Osteoblast (primary cell): ENCODE measurements at places on chromosomes 2 and 18. TPM values are rescaled to one million over a fixed set of nuclear protein-coding genes. Genes with fewer than 3 reads are reported as not detected.

GRCh38 chr2:210536973-210537650 lies 19.3 kb upstream of the CPS1 start:
- DNase-seq: no peak
- no peaks in the 10 kb centered on the region for H3K36me3 ChIP-seq
- H3K27ac ChIP-seq: no peak overlapping the region
- no peak overlapping the region for H3K4me3 ChIP-seq
- no peaks in the 10 kb centered on the region for H3K27me3 ChIP-seq

SATB2 gene
- 53.2 and 54.5 TPM in 2 replicates for total RNA-seq

GRCh38 chr2:165632594-165632993 lies 161.5 kb downstream of the GALNT3 start:
- H3K27ac ChIP-seq: no peak overlapping the region
- H3K4me1 ChIP-seq: no peaks in the 10 kb centered on the region
- no peak for DNase-seq
- H3K27me3 ChIP-seq: no peaks in the 10 kb centered on the region

DNA sequence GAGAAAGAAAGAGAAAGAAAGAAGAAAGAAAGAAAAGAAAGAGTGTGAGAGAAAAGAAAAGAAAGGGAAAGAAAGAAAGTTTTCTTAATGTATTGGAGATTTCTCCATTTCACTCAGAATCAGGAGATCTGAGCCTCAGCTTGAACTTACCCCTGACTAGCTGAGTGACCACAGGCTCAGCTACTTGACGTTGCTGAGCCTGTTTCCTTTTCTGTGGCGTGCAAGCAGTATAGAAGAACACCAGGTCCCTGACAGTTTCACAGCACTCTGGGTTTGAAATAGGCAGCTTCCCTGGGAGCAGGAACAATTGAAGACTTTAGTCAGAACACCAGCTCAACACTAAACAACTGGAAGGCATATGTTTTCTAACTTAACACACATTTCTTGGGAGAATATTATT lies 44.7 kb downstream of the MARCO start:
- no peak overlapping the region for H3K4me3 ChIP-seq
- H3K4me1 ChIP-seq: no peaks in the 10 kb centered on the region
- DNase-seq: no peak
- no peaks in the 10 kb centered on the region for H3K27me3 ChIP-seq

GRCh38 chr2:120456867-120457266 lies 110.9 kb downstream of the INHBB start:
- H3K4me3 ChIP-seq: no peak overlapping the region
- no peak for DNase-seq
- H3K36me3 ChIP-seq: no peaks in the 10 kb centered on the region
- no peak overlapping the region for H3K27ac ChIP-seq
- no peaks in the 10 kb centered on the region for H3K27me3 ChIP-seq

DNA sequence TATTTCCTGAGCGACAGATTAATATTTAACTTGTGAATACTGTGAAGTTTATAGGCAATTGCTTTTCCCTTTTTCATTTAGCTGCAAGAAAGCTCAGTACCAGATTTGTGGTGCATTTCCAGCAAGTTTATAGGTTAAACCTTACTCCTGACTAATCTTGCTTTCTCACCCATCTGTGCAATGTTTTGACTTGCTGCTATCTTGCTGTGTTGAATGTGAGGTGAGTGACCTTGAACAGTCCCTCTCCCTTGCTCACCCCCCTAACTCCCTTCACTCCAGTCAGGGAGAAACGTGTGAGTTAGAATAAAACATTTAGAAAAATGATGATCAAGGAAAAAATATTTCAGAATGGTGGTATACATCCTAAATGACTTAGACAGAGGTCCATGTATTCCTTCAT lies 39.8 kb upstream of the PARD3B start:
- peaks cover 10% of the 10 kb centered on the region for H3K4me1 ChIP-seq
- H3K4me3 ChIP-seq: no peak overlapping the region
- DNase-seq: no peak
- H3K36me3 ChIP-seq: no peaks in the 10 kb centered on the region

HAAO gene
- total RNA-seq: 0.72 and 1.8 TPM in 2 replicates

DNA sequence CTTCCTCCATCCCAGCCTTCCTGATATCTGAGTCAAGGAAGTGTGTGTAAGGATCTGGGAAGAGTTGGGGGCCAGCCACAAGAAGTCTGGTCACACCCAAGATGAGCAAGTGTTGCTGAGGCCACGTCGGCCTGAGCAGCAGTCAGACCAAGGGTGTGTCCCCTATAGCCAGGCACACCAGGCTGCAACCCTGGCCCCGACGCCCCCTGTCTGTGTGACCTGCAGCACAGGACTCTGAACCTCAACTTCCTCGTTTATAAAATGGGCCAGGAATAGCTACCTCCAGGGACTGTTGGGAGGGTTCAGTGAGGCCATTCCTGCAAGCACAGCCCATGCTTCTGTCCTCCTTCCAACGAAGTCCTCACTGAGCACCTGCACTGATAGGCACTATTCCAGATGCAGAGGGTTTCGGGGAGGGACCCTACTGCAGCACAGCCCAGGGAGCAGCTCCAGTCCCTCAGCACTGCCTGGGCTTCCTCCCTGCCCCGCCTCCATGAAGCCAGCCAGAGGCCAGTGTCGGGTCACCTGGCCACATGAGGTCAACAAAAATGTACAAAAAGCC lies 13.3 kb downstream of the LIMS2 start:
- no peak overlapping the region for H3K27ac ChIP-seq
- no peak overlapping the region for H3K4me3 ChIP-seq
- H3K27me3 ChIP-seq: peaks cover 41% of the 10 kb centered on the region
- DNase-seq: peak; percentile 97
- no peaks in the 10 kb centered on the region for H3K36me3 ChIP-seq

DNA sequence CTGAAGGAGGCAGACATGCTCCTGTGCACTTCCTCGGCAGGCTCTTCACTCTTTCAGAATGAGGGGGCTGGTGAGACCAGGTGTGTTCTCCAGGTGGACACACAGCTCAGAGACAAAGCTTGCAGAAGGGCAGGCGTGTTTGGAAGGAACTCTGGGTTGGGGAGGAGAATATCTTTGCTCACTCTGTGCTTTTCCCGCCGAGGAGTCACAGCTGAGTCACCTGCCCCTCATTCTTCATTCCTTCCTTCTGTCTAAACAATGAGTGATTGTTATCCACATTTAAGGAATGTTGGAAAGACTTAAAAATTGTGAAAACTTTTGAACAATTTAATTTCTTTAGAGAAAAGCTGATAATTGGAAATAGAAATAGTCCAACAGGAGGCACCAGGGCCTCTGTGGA lies 126.3 kb upstream of the TPO start:
- H3K4me3 ChIP-seq: no peak overlapping the region
- no peak overlapping the region for H3K27ac ChIP-seq
- no peaks in the 10 kb centered on the region for H3K27me3 ChIP-seq
- no peaks in the 10 kb centered on the region for H3K4me1 ChIP-seq
- no peak for DNase-seq

GRCh38 chr2:129712676-129712985 lies 266.8 kb upstream of the RAB6C start:
- H3K36me3 ChIP-seq: no peaks in the 10 kb centered on the region
- no peak for DNase-seq
- H3K27ac ChIP-seq: no peak overlapping the region
- no peak overlapping the region for H3K4me3 ChIP-seq

ADCYAP1 gene
- not detected in 2 replicates for total RNA-seq

GRCh38 chr2:73839653-73840411 lies 11.1 kb downstream of the STAMBP start:
- H3K4me1 ChIP-seq: peaks cover 14% of the 10 kb centered on the region
- H3K36me3 ChIP-seq: peaks cover 9% of the 10 kb centered on the region
- no peaks in the 10 kb centered on the region for H3K27me3 ChIP-seq
- no peak overlapping the region for H3K27ac ChIP-seq
- H3K4me3 ChIP-seq: no peak overlapping the region

SLC14A1 gene
- total RNA-seq: 128 and 136 TPM in 2 replicates

DNA sequence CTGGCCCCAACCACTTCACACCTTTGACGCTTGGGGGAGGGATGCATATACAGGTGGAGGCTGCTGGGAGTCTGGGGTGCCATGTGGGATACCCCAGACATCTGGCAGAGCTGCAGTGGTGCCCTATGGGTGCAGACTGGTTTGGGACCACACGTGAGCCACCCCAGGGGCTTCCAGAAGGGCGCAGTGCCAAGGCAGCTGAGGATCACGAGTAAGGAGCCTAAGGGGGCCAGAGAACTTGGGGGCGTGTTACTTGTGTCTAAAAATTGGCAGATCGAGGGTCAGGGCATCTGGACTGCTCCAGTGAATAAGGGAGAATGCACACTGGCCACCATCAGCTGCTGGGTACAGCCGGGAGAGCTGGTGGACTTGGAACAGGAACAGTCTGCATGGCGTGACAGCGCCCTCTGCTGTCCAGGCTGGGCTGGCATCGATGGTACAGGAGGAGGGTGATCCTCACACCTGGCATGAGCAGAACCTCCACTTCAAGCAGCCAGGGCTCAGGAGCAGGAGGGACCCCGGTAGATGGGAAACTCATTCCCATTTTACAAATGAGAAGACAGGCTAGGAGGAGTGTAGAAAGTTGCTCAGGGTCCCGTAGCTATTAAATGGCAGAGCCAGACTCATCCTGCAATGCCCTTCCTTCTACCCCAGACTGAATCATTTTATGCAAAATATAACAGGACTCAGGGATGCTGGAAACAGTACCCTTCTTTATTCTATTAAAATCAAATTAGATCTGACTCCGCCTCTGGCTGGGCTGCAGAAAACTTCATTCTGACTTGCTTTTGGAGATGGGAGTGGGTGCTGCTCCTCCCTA lies 60.4 kb downstream of the ATOH8 start:
- H3K27me3 ChIP-seq: no peaks in the 10 kb centered on the region
- DNase-seq: peak; percentile 97
- peaks cover 12% of the 10 kb centered on the region for H3K4me1 ChIP-seq
- no peak overlapping the region for H3K4me3 ChIP-seq

GRCh38 chr2:111712940-111713515 lies 171.0 kb downstream of the ANAPC1 start:
- H3K4me3 ChIP-seq: no peak overlapping the region
- H3K27ac ChIP-seq: no peak overlapping the region
- H3K4me1 ChIP-seq: no peaks in the 10 kb centered on the region
- H3K36me3 ChIP-seq: no peaks in the 10 kb centered on the region
- H3K27me3 ChIP-seq: peaks cover 16% of the 10 kb centered on the region

DNA sequence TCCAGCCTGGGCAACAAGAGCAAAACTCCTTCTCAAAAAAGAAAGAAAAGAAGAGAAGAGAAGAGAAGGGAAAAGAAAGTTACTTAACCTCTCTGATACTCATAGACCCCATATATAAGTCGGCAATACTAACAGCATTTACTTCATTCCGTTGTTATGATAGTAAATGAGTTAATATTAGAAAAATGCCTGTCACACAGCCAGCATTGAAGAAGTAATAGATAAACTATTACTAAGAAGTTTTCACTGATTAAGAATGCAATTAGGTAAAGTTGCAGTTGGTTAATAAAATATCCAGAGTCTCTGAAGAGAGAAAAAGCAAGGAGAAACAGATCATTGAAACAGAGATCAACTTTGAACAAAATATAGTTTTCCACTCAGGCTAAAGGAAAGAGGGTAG lies 161.3 kb upstream of the UBE2E3 start:
- no peak for DNase-seq
- no peak overlapping the region for H3K4me3 ChIP-seq
- no peak overlapping the region for H3K27ac ChIP-seq
- peaks cover 5% of the 10 kb centered on the region for H3K4me1 ChIP-seq
- H3K27me3 ChIP-seq: no peaks in the 10 kb centered on the region
- no peaks in the 10 kb centered on the region for H3K36me3 ChIP-seq

C1GALT1C1L gene
- total RNA-seq: 0.72 and 1.2 TPM in 2 replicates

DNA sequence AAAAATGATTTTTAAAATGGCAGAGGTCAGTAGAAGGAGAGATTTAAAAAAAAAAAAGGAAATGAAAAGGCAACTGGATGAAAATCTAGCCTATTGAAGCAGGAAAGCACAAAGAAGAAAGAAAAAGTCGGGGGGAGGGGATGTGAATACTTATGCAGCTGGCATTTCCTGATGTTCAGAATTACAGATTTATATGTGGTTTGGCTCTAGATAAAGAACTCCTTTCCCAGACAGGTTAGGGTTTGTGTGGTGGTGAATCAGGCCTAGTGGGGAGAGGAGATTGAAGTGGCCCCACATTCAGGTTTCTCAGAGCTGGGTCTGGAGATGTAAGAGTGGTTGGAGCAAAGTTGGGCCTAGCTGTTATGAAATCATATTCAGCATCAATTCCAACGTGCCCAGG lies 394.4 kb downstream of the FIGN start:
- H3K36me3 ChIP-seq: no peaks in the 10 kb centered on the region
- H3K27me3 ChIP-seq: no peaks in the 10 kb centered on the region
- no peak overlapping the region for H3K4me3 ChIP-seq
- no peak for DNase-seq
- H3K4me1 ChIP-seq: no peaks in the 10 kb centered on the region

DNA sequence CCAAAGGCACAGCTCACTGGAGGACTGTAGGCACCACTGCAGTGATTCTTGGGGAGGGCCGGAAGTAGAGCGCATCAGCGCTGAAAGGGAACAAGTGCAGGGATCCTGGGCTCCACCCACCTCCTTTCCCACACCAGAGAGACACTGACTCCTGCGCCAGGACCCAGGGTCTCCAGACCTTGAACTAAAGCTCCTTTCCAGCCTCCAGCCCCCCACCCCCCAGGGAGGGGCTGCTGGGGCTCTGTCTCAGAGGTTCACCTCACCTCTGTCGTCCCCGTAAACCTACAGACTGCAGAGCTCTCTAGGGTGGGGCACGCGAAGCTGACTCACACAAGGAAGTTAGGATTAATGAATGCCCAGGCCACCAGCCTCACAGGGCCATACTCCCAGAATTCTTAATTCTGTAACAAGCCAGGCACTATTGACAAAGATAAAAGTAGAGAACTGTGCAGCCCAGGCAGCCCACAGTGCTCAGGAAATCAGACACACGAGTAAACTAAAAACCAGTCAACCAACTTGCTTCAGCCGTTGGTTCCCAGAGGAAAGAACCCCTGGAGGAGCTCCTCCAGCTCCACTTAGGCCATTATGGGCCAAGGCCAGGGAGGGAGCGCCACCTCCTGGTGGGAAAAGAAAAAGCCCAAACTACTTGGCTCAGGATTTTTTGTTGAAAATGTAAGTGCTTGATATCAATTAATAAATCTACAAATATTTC lies 45.1 kb upstream of the ACAA2 start:
- H3K27me3 ChIP-seq: no peaks in the 10 kb centered on the region
- no peaks in the 10 kb centered on the region for H3K4me1 ChIP-seq
- H3K27ac ChIP-seq: no peak overlapping the region
- DNase-seq: peak; percentile 97
- no peaks in the 10 kb centered on the region for H3K36me3 ChIP-seq

- no peaks in the 10 kb centered on the region for H3K36me3 ChIP-seq
- H3K27me3 ChIP-seq: peaks cover 4% of the 10 kb centered on the region
- no peak overlapping the region for H3K4me3 ChIP-seq
- DNase-seq: no peak
Observed at GRCh38 chr18:63895190-63895589, 7.7 kb downstream of the SERPINB2 start.

TTN gene
- total RNA-seq: under 0.01 TPM in 2 replicates

FKBP1B gene
- 2.7 and 3.3 TPM in 2 replicates for total RNA-seq

- H3K4me1 ChIP-seq: no peaks in the 10 kb centered on the region
- H3K36me3 ChIP-seq: no peaks in the 10 kb centered on the region
- DNase-seq: no peak
- H3K27ac ChIP-seq: no peak overlapping the region
Observed at GRCh38 chr18:47993409-47993808, 63.0 kb upstream of the SMAD2 start.

GRCh38 chr2:175836361-175836760 lies 165.7 kb downstream of the LNPK start:
- no peaks in the 10 kb centered on the region for H3K27me3 ChIP-seq
- H3K4me1 ChIP-seq: peaks cover 4% of the 10 kb centered on the region
- H3K36me3 ChIP-seq: no peaks in the 10 kb centered on the region
- DNase-seq: no peak

GAL3ST2 gene
- 0.29 and 0.36 TPM in 2 replicates for total RNA-seq
